ENCODE measurements at places on chromosomes 4 and X. TPM values are rescaled to one million over a fixed set of nuclear protein-coding genes. Genes with fewer than 3 reads are reported as not detected.

The IL1RAPL2 gene
- not detected for total RNA-seq

The ANXA10 gene
- 3.4 TPM for total RNA-seq

The CXCL10 gene
- 0.18 TPM for total RNA-seq

The CXCL9 gene
- total RNA-seq = not detected

The MAEA gene
- total RNA-seq = 68.1 TPM

The CENPE gene
- 6.8 TPM for total RNA-seq

The SSX2B gene
- not detected for total RNA-seq

The LINC00632 gene
- 2.0 TPM for total RNA-seq

The TRO gene
- total RNA-seq = 0.74 TPM

The ATP2B3 gene
- not detected for total RNA-seq

The SMARCA5 gene
- total RNA-seq = 20.7 TPM

The NLGN4X gene
- total RNA-seq = not detected

The RRH gene
- total RNA-seq = not detected

The RASL11B gene
- 0.14 TPM for total RNA-seq

The MAGEC1 gene
- total RNA-seq = 0.15 TPM

The BTK gene
- total RNA-seq = 0.20 TPM

The CLDN34 gene
- total RNA-seq = not detected

The EREG gene
- total RNA-seq = 13.3 TPM

The NCBP2L gene
- not detected for total RNA-seq

The TIGD2 gene
- 6.4 TPM for total RNA-seq

The MAGEB2 gene
- not detected for total RNA-seq

The P2RY10 gene
- not detected for total RNA-seq

The SPANXA1 gene
- not detected for total RNA-seq

The HPSE gene
- 1.3 TPM for total RNA-seq

The SLC10A4 gene
- total RNA-seq = 9.3 TPM

The SASH3 gene
- not detected for total RNA-seq
